ENCODE measurements at places on chromosomes 12 and 14.
A peak's percentile ranks its signal among the peaks of the same experiment; 100 is the strongest.

DNA sequence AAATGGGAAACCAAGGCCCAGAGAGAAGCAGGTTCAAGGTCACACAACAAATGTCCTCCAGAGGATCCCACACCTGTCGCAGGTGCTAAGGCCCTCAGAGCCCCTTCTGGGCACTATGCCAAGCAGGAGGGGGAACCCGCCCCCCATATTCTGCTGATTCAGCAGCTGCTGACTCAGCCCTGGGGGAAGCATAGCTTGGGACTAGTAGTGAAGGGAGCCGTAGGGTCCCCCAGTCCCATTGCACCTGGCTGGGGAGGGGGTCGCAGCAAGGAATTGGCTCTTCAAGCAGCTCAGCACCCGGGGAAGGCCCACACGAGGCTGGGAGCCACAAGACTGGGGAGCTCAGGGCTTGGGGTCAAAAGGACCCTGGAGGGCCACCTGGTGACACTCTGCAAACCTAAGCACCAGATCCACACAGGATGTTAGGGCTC lies 1.0 kb downstream of the RASAL1 start:
- no peak for DNase-seq

DNA sequence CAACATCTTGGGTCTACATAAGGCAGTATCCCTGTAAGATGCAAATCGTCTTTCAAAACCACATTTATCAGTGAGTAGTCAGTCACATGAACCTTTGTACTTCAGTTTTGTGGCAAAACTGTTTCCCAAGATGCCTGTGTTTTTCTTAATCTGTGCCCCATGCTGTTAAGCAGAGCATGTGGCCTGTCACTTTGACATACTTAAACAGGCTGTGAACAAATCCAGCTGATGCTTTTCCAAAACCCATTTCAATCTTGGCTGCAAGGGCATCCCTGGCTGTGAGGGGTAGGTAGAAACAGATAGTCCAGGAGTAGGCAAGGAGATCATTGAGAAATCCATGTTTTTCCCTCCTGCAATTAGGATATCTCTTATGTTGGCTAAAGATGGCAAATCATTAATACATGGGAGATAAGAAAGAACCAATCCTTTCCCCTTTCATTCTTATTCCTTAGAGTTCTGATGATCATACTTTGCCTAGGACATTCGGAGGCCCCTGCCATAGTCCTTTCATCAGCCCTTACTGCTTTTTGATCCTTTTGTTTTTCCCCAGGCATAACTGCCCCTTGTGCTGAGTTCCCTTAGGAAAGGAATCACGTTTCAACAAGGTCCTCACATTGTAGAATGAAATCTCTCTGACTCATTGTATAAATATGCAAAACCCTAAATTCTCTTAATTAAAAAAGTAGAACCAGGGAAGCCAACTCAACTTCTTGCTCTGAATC lies 121.1 kb upstream of the EEA1 start:
- DNase-seq: no peak

DNA sequence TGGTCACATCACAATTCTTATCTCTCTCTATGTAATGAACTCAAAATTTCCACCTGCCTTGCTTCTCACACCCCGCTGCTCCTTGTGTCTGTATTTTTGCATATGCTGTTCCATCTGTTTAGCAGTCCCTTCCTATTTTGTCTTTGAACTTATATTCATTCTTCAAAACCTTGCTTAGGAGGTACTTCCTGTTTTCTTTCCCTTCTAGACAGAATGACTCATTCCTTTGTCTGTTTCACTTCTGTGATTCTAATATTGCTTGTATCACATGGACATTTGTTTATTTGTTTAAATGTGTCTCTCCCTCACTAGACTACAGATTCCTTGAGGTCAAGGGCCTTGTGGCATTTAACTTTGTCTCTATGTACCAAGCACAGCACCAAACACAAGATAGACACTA lies 424.2 kb downstream of the ETNK1 start:
- no peak for DNase-seq

GRCh38 chr12:54126696-54127537 lies 61.9 kb downstream of the SMUG1 start:
- peak; percentile 86 for DNase-seq

DNA sequence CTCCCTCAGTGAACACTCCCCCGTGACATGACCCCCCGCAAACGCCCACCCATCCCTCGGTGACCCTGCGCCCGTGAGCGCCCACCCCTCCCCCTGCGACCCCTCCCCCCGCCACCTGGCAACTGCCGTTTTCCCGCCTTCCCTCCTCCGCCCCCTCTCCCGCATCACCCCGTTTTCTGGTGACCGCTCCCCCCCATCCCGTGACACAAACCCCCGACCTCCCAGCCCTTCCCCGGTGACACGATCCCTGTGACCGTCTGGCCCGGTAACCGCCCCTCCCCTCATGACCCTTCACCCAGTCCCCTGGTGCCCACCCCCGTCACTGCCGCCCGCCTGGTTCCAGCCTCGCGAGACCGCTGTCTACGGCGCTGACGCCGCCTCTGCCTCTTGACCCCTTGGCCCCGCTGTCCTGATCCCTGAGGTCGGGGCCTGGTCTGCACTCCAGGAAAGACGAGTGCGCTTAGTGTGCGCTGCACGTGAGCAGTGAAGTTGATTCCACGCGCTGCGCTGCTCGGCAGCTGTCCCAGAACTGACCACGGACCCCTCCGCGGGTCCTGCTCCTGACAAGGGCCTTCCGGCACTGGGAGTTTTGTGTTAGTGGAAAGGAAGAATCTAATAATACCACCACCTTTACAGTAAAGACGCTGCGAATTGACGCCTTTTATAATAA lies 59.4 kb downstream of the DDX51 start:
- DNase-seq: peak; percentile 81

DNA sequence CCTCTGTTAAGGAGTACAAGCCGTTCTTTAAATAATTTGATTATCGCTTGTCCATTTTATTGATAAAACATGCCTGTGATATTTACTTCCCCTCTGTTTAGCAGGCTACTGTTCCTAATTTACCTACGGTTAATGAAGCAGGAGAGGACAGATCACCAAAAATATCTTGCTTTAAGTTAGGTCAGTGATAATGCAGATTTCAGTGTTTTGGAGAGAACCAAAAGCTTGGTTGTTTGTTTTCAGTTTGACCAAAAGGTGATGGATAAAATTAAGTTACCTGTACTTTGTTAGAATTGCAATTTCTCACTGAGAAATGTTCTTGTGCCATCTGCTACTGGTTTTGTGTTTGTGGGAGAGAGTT lies 958 bp downstream of the SPATS2 start:
- no peak for DNase-seq

DNA sequence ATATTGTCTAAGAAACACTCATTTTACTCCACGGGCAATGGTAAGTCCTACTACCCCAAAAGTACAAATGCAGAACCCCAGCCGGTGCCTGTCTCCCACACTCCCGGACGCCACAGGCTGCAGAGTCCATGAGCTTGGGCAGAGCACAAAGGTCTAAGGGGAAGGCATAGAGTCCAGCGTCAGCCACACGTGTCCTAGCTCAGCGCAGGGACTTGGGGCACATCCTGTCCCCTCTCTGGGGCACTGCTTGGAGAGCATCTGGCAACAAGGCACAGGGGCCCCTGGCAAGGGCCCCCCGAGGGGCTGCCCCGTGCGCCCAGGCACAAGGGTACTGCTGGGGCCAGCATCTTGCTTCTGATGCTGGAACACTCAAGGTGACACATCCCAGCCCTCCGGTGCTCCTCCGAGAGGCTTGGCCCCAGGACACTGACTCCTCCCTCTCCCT lies 58.4 kb downstream of the BCL11B start:
- DNase-seq: no peak

GRCh38 chr12:32027684-32028365 lies 68.6 kb downstream of the RESF1 start:
- no peak for DNase-seq

DNA sequence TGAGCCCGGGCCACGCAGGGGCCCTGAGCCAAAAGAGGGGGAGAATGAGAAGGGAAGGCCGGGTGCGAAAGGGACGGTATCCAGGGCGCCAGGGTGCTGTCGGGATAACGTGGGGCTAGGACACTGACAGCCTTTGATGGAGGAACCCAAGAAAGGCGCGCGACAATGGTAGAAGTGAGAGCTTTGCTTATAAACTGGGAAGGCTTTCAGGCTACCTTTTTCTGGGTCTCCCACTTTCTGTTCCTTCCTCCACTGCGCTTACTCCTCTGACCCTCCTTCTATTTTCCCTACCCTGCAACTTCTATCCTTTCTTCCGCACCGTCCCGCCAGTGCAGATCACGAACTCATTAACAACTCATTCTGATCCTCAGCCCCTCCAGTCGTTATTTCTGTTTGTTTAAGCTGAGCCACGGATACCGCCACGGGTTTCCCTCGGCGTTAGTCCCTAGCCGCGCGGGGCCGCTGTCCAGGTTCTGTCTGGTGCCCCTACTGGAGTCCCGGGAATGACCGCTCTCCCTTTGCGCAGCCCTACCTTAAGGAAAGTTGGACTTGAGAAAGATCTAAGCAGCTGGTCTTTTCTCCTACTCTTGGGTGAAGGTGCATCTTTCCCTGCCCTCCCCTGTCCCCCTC lies 3.0 kb downstream of the SSTR1 start:
- no peak for DNase-seq

- no peak for DNase-seq
Measured at GRCh38 chr12:104072099-104072498, 7.8 kb downstream of the HCFC2 start.

- no peak for DNase-seq
Measured at GRCh38 chr14:55192054-55192621, 753 bp upstream of the DLGAP5 start.

- no peak for DNase-seq
Measured at GRCh38 chr14:96961895-96962294, 164.7 kb downstream of the VRK1 start.

GRCh38 chr14:54603362-54603761 lies 36.4 kb downstream of the SAMD4A start:
- DNase-seq: no peak
